Stimulated activated CD8-positive, alpha-beta memory T cell treated with anti-CD3 and anti-CD28 coated beads, Interleukin-4, amount 100 ng/mL, for 1 hour (primary cell): ENCODE measurements at places on chromosomes 1 and 21.

DNA sequence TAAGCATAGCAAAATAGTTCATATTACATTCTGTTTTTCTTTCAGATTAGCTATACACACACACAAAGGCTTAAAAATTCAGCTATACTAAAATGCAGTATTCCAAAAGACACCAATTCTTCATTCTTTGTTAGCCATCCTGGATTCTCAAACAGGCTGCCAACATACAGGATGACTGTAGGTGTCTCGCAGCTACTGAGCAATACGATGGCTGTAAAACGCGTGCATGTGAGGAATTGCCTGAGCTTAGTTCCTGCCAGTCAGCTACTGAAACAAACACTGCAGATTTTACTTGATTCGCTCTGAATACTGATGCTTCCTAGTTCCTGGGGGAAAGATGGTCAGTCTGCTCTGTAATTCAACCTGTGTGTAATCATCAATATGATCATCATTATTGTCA lies 24.7 kb upstream of the HMGN1 start:
- DNase-seq: no peak

GRCh38 chr21:37370152-37371040 lies 3.8 kb downstream of the DYRK1A start:
- no peak for DNase-seq

GRCh38 chr1:242568666-242569065 lies 44.2 kb upstream of the PLD5 start:
- DNase-seq: no peak

GRCh38 chr1:207001492-207002245 lies 30.9 kb downstream of the C1orf116 start:
- no peak for DNase-seq

DNA sequence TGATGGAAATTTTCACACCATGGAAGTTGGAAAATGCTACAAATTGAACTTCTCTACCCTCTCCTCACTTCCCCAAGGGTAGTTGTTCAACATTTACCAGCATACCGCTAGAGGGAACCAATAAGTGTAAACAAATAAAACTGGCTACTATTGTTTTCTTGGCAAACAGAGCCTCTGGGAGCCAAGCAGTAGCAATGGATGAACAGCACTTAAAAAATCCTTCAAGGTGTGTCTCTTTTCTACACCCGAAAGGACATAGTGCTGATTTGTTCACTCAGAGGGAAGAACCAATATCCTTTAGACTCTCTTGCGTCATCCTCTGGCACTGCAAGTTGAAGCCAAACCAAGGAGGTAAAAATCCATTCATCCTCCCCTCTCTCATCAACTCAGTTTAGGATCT lies 161.5 kb downstream of the TBX15 start:
- DNase-seq: no peak

GRCh38 chr1:89531480-89532139 lies 7.0 kb downstream of the LRRC8B start:
- no peak for DNase-seq

GRCh38 chr1:156086256-156086662 lies 4.0 kb upstream of the MEX3A start:
- no peak for DNase-seq

- peak; percentile 75 for DNase-seq
These were observed at the start of the genes POLR3C and RNF115 for GRCh38 chr1:145823565-145824498. POLR3C (plus strand) TSS chr1:145824200; CDS start chr1:145825777, 1,577 bp downstream. RNF115 (minus strand) TSS chr1:145824095; CDS start chr1:145823873, 222 bp downstream.

DNA sequence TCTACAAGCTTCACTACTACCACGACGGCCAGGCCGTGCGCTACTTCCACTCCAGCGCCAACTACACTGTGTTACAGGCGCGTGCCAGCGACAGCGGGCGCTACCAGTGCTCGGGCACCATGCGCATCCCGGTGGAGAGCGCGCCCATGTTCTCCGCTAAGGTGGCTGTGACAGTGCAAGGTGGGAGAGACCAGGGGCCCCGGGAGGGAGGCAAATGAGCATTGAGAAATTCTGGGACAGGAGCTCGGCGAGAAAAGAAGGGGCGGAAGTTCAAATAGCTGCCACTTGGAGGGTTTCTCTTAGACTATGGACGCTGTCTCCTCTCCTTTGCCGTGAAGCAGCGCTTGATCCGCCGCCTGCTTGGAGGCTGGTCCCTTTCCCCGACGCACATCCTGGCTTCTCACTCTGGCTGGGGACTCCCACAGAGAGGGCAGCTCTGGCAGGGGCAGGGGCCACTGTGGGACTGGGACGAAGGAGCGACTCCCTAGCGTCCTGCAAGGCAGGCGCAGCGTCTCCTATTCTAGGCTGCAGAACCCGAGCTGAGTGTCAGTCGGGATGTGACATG lies 4.6 kb downstream of the FCRLB start:
- peak; percentile 25 for DNase-seq

DNA sequence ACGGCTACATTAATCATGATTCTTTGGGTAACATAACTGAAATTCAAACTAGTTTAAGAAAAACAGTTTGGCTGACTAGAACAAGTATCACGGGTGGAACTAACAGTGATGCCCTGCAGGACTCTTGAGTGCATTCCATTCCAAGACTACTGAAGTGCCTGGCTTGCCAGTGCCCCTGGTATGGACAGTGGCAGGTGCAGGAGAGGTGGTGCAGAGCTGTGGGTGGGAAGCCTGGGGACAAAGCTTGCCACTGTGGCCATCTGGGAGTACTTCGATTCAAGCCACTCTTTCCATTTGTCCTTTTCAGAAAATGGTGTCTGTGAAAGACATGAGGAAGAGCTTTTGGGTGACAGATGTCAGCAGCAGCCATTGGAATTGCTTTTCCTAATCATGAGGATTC lies 166.5 kb downstream of the RRAGC start:
- DNase-seq: no peak

- DNase-seq: no peak
These were observed 24.6 kb downstream of the TRIM45 start for GRCh38 chr1:117096951-117097408.

- DNase-seq: no peak
These were observed 103.6 kb upstream of the GCLM start for GRCh38 chr1:94012708-94013366.

- no peak for DNase-seq
These were observed 4.5 kb downstream of the CFHR3 start for GRCh38 chr1:196779093-196779492.

- no peak for DNase-seq
These were observed at the start of gene IL24 for GRCh38 chr1:206897175-206897574. IL24 (plus strand) TSS chr1:206897443; CDS start chr1:206897833, 390 bp downstream.

- DNase-seq: no peak
These were observed 458.7 kb upstream of the ADAMTS5 start for GRCh38 chr21:27425574-27425973.

DNA sequence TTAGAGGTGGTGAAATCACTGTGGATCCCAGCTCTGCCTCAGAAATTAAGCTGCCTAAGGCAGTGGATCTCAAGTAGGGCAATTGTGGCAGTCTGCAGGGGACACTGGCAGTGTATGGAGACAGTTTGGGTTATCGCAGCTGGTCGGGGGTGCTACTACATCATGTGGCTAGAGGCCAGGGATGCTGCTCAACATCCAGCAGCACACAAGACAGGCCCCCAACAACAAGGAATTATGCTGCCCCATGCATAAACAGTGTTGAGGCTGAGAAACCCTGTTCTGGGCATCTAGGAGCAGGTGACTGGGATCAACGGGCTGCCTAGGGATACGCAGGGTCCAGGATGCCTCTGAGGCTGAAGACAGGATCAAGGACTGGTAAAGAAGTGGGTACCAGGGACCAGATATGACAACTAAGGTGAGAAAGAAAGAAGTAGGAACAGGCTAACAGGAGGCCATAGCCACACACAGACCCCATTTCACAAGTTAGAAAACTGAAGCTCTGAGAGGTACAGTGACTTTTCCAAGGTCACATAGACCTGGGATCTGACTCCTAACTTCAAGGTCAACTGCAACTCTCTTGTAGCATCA lies 8.7 kb downstream of the BATF3 start:
- DNase-seq: no peak

DNA sequence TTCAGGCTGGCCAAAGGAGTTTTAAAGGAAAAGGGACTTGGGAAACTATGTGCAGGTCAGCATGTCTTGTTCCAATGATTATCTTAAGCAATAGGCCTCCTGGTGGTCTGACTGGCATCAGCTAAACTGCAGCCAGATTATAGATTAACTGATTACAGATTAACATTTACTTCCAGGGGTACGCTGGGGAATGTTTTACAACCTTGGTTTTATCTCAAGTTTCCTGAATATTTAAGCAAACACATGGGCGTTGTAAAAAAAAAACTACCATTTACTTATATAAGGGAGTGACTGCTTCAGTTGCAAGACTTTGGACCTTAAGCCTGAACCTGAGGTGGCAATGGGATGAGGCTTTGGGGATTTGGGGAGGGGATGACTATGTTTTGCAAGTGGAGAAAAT lies 600.6 kb upstream of the B3GALT2 start:
- no peak for DNase-seq

DNA sequence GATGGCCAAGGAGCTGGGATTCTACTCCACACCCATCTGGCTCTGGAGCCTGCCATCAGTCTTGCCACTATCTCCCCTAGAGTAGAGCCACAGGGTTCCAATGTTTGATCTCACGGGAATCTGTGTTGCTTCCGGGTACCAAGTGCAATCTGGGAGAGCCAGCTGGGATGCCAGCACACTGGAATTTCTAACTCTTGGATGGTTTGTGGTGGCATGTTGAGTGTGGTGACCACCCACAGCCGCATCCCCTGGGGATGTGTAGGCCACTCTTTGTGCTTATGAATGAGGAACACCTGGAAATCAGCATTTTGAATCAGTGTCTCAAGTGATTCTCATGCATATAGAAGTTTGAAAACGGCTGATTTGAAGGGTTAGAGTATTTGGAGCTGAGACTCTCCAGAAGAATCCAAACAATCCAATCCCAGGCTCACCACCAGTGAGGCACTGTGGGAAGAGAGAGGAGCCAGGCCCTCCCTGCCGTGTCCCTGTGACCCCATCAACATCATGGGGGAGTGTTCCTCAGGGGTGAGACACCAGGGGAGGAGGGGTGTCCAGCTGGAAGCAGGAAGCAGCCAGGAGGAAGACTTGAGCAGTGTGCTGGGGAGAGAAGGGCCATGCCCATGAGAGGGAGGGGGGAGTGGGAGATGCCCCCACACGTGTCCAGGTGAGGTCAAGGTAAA lies 13.4 kb downstream of the FBLIM1 start:
- DNase-seq: no peak

- no peak for DNase-seq
These were observed 62.2 kb downstream of the OBSCN start for GRCh38 chr1:228270032-228270431.

DNA sequence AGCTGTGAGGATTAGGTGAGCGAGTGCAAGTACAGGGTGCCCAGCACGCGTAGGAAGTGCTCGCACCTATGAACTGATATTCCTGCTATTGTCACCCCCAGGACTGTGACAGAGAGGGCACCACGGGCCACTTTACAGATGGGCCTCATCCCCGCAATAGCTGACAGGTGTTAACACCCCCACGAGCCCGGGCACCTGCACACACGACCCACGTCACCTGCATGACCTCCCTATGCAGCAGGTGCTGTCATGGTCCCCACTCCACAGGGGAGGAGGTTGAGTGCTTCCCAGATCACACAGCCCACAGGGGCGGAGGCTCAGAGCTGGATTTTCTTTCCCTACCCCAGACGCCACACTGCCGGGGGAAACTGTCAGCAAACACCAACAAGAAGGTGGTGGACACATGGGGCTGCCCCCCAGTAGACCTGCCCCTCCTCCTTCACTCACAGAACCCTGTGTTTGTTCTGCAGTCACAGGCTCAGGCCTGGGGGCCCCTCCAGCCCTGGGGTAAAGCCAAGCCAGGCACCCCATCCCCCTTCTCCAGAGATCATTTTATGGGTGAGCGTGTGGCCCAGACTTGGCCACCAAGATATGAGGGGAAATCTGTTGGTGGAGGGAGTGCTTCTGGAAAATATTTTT lies 465.5 kb downstream of the MATN1 start:
- no peak for DNase-seq

DNA sequence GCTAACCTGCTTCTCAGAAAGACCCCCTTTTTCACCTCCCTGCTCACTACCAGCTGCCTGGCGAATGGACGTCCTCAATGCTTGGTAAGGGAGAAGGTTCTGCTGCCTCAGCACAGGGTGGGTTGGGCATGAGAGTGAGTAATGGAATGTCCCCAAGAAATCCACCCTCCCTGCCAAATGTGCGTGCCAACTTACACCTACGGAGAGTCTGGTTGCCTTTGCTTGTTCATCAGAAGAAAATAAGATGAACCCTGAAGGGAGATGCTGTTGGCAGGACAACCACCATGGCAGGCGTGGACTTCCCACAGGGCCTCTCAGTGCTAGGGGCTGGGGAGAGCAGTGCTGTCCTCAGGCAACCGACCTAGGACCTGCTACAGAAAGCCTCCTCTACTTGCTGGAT lies 106.0 kb downstream of the XCL2 start:
- DNase-seq: no peak
